ENCODE measurements at places on chromosomes 2 and 18.

- peak; percentile 12 for DNase-seq
These were observed 12.3 kb downstream of the FLACC1 start for GRCh38 chr2:201344663-201345366.

GRCh38 chr2:176614930-176615329, 345.7 kb downstream of the MTX2 start:
- DNase-seq, result no peak

DNA sequence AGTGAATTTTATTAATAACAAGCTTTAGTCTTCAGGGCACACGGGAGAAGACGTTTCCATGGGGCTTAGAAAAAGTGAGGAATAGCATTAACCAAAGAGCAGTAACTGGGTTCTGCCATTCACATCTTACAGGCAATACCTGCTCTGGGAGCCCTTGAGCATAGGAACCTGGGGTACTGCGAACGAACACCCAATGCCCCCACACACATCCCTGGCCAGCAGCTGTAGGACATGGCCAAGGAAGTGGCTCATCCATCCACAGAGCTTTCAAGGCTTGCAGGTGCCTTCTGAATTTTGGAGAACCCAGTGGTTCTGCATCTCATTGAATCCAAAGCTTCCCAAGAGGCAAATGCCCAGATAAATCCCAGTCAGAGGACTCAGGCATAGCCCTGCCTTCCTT, 152.2 kb downstream of the MYT1L start:
- no peak for DNase-seq

- no peak for DNase-seq
These were observed 622.6 kb upstream of the ID2 start for GRCh38 chr2:8059255-8059654.

DNA sequence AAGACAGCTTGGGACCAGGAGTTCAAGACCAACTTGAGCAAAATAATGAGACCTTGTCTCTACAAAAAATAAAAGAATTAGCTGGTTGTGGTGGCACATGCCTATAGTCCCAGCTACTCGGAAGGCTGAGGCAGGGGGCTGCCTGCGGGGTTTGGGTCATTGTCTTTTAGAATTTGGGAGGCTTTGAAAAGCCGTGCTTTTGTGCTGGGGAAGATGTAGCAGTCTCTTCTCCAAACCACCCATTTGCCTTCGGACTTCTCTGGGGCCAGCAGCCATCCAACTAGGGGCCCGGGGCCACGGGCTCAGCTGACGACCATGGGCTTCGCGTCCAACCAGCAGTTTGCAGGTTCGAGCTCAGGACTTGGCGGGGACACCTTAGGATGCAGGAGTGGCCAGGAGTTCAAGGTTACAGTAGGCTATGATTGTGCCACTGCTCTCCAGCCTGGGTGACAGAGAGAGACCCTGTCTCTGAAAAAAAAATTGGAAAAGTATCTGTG, 6.3 kb downstream of the PJVK start:
- no peak for DNase-seq
